HepG2 (cell line): ENCODE measurements at places on chromosomes 12 and 14. TPM values are rescaled to one million over a fixed set of nuclear protein-coding genes. Genes with fewer than 3 reads are reported as not detected.

- DNase-seq = no peak
- no peak overlapping the region for H3K27ac ChIP-seq
- H3K36me3 ChIP-seq = no peaks in the 10 kb centered on the region
- no peak overlapping the region for H3K4me3 ChIP-seq
Measured at GRCh38 chr12:63955831-63956666, 111.5 kb downstream of the SRGAP1 start.

Gene KLRB1
- not detected in 2 replicates for total RNA-seq

DNA sequence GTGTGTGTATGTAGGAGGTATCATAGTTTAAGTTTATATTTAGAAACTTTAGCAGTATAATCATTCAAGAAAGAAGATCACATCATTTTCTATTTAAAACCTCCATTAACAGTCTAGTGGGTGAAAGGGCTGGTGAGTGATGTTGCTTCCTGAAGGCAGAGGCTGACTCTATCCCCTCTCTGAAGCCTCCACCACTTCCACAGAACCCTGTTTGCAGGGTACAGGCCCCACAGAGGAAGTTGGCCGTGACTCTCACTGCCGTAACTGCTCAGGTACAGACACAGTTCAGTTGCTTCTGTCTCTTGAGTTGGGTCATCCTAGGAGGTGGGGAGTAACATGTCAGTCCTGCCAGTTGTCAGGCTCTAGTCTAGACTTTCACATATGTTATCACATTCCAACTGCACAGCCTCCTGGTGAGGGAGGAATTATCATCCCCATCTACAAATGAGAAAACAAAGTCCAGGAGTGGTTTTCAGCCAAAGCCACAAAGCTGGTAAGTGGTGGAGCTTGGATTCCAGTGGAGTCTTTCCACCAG lies 31.5 kb downstream of the CFL2 start:
- no peaks in the 10 kb centered on the region; the same call in 2 of the 3 replicates for H3K27me3 ChIP-seq
- H3K4me3 ChIP-seq = no peak overlapping the region
- peaks cover 38% of the 10 kb centered on the region for H3K4me1 ChIP-seq
- H3K36me3 ChIP-seq = no peaks in the 10 kb centered on the region
- H3K27ac ChIP-seq = no peak overlapping the region

DNA sequence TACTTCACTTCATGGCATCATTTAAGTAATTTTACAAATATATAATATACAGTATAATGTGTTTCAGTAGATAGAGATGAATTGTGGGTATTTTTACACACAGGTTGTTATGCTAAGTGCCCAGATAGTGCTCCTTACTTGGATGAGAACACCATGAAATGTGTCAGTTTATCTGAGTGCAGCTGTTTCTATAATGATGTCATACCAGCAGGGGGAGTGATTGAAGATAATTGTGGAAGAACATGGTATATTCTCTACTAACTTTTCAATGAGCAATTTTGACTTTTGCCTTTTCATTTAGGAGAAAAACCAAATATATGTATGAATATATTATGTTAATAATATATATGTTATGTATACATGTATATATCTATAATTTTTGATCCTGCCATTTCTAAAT lies 221.6 kb downstream of the LRRK2 start:
- H3K4me1 ChIP-seq = no peaks in the 10 kb centered on the region
- H3K36me3 ChIP-seq = no peaks in the 10 kb centered on the region
- peak; percentile 12 for DNase-seq
- H3K27me3 ChIP-seq = no peaks in the 10 kb centered on the region; the same call in 1 of the 2 replicates
- H3K27ac ChIP-seq = no peak overlapping the region

GRCh38 chr12:131335456-131335855 lies 375.4 kb upstream of the SFSWAP start:
- DNase-seq = no peak
- no peaks in the 10 kb centered on the region; the same call in 1 of the 2 replicates for H3K27me3 ChIP-seq
- H3K36me3 ChIP-seq = no peaks in the 10 kb centered on the region
- H3K4me3 ChIP-seq = no peak overlapping the region
- no peak overlapping the region for H3K27ac ChIP-seq

DNA sequence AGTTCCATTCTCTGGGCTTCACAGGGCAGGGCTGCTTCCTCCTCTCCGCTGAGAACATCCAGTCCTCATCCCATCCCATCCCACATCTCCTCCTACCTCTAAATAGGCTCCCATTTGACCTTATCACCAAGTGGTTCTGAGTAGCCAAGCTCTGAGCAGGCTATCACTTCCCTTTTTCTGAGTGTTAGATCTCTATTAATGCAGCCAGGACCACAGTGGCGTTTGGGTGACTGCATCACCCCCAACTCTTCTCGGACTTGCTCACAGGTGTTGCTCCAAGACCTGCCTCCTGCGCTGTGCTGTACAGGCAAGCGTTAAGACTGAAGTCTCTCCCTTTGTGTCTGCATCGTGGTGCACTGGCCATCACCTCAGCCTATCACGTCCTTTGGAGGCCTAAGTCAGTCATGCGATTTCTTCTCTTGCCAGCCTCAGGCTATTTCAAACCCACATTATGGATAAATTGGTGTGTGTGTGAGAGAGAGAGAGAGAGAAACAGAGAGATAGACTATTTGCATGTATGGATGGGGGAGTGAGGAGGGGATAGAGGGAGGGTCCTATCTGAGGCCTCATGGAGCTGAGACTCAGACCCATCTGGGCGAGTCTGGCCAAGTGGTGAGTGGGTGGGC lies 12.4 kb upstream of the HHIPL1 start:
- peaks cover 16% of the 10 kb centered on the region; the same call in 1 of the 2 replicates for H3K4me1 ChIP-seq
- no peaks in the 10 kb centered on the region for H3K36me3 ChIP-seq
- H3K27me3 ChIP-seq = peaks cover 38% of the 10 kb centered on the region; the same call in 2 of the 3 replicates
- DNase-seq = no peak
- H3K27ac ChIP-seq = no peak overlapping the region

DNA sequence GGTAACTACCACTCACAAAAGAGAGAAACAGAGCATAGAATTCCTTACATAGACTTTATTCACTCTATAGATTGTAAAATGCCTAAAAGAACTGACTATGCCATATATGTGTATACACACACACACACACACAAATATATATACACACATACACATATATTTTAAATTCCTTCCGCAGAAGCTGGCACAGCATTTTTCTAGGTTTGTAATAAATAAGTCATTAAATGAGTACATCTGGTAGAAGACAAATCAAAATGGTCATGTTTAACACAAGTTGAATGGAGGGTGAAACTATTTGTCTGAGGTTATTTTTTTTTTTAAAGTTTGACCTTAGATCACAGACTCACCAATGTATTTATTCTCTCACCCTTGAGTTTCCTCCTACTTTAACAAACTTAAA lies 58.2 kb downstream of the CCER1 start:
- no peaks in the 10 kb centered on the region for H3K36me3 ChIP-seq
- DNase-seq = no peak
- H3K4me3 ChIP-seq = no peak overlapping the region
- no peaks in the 10 kb centered on the region for H3K4me1 ChIP-seq
- H3K27me3 ChIP-seq = no peaks in the 10 kb centered on the region

- 0 out of 2 replicates have a peak, but pooled peaks cover 4% of the 10 kb centered on the region for H3K4me1 ChIP-seq
- H3K27me3 ChIP-seq = no peaks in the 10 kb centered on the region
- no peaks in the 10 kb centered on the region for H3K36me3 ChIP-seq
- no peak for DNase-seq
- no peak overlapping the region for H3K27ac ChIP-seq
Measured at GRCh38 chr12:93361151-93361919, 16.4 kb upstream of the NUDT4 start.

GRCh38 chr12:101698800-101699347 lies 1.4 kb downstream of the CHPT1 start:
- H3K27me3 ChIP-seq = no peaks in the 10 kb centered on the region; the same call in 1 of the 3 replicates
- peaks cover 2% of the 10 kb centered on the region; the same call in 1 of the 2 replicates for H3K36me3 ChIP-seq
- peak overlapping the region; percentile 98 for H3K27ac ChIP-seq

GRCh38 chr14:36021030-36021422 lies 155.5 kb downstream of the PTCSC3 start:
- no peak for DNase-seq
- no peak overlapping the region for H3K27ac ChIP-seq
- H3K4me3 ChIP-seq = no peak overlapping the region
- H3K4me1 ChIP-seq = no peaks in the 10 kb centered on the region
- H3K36me3 ChIP-seq = no peaks in the 10 kb centered on the region
- no peaks in the 10 kb centered on the region for H3K27me3 ChIP-seq

Gene KIF26A
- not detected in 2 replicates for total RNA-seq

DNA sequence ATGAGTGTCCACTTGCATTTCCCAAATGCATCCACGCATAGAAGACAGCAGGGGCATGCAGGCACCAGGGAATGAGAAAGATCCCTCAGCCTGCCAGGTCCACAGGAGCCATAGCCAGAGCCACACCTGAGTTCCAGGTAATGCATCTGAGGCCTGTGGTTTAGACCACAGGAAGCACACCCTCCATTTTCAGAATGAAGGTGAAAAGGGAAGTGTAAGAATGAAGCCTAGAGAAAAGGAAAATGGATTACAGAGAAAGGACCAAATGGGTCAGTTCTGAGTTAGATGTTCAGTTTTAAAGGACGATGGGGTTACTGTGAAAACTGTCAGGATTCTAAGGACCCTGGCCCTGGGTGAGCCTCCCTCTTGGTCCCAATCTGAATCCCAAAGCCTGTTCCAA lies 1283.2 kb downstream of the TMEM121 start:
- DNase-seq = no peak
- H3K27ac ChIP-seq = no peak overlapping the region
- no peaks in the 10 kb centered on the region for H3K36me3 ChIP-seq

- H3K27ac ChIP-seq = no peak overlapping the region
- no peak overlapping the region for H3K4me3 ChIP-seq
- no peaks in the 10 kb centered on the region for H3K4me1 ChIP-seq
- DNase-seq = no peak
- H3K27me3 ChIP-seq = no peaks in the 10 kb centered on the region; the same call in 1 of the 2 replicates
Measured at GRCh38 chr12:42763682-42764081, 174.1 kb upstream of the PRICKLE1 start.

GRCh38 chr14:23066855-23067744 lies 9.8 kb upstream of the CDH24 start:
- H3K4me3 ChIP-seq = no peak overlapping the region
- H3K36me3 ChIP-seq = peaks cover 76% of the 10 kb centered on the region
- H3K27me3 ChIP-seq = no peaks in the 10 kb centered on the region; the same call in 2 of the 3 replicates

DNA sequence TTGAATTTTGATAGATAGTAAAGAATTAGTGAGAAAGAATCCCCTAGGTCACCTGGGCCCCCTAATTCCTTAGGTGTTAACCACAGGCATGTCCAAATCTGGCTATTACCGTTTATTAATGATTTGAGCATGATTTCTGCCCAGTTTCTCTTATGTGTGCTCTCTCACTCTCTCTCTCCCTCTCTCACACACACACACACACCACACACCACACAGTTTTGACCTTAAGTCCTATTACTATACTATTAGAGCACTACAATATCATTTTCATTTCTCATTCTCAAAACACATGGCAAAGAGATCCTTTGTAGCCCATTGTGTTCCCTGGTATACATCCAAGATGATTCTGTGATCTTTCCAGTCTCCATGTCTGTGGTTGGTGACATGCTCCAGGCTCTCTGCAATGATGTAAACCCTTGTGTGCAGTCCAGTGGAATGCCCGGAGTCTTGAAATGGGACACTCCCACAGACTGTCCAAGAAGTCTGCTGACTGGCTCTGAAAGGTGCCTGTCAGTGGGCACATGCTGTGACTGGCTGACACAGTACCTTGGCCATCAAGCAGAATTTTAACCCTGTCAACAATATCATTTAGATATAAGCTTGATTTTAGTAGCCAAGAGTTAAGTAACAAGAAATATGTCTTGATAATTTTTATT lies 96.2 kb downstream of the FIGNL2 start:
- H3K27ac ChIP-seq = no peak overlapping the region
- no peaks in the 10 kb centered on the region for H3K36me3 ChIP-seq
- H3K4me3 ChIP-seq = no peak overlapping the region
- no peaks in the 10 kb centered on the region for H3K27me3 ChIP-seq
- no peaks in the 10 kb centered on the region for H3K4me1 ChIP-seq
